Osteocyte (in vitro differentiated cells): ENCODE measurements at places on chromosomes 2 and 18. TPM values are rescaled to one million over a fixed set of nuclear protein-coding genes. Genes with fewer than 3 reads are reported as not detected.

DNA sequence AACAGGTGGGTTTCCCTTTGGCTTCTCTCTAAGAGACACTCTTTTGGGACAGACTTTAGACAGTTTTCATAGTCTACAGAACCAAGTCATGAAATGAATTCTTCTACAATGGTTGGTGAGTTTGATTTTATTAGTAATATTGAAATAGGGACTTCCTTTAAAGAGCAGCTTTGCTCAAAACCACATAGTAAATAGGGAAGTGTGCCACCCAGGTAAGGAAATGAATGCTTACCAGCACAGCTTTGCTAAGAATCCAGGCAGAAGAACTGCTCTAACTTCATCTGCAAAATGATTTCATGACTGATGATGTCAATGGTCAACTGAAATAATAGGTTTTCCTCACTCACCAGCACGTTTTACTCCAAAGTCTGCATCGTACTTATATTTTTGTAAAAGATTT lies 89.2 kb downstream of the NYAP2 start:
- DNase-seq: no peak

- DNase-seq: no peak
Observed at GRCh38 chr2:226125176-226125883, 674.3 kb downstream of the IRS1 start.

GRCh38 chr2:23312996-23313606 lies 71.9 kb upstream of the KLHL29 start:
- no peak for DNase-seq

DNA sequence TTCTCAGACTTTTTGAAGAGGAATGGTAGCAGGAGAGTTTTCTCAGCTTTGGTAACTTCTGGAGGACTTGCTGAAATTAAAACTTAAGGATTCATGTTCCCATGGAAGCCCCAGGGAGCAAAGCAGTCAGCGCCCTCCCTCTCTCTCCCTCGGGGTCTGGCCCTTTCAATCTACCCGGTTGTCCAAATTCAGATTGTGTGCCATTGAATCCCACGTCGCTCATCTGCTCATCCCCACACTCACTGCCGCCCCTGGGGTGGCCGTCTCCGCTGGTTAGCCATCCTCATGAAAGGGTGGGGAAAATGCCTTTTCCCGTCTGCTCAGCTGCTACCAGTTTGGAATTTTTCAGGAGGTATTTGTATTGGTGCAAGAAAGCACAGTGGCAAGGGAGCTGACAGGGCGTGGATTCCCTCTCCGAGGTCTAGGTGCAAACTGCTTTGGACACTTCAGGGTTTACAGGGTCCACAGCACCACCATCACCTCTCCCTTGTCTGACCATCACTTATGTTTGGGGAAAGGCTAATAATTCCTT lies 27.1 kb downstream of the MCFD2 start:
- DNase-seq: no peak

GRCh38 chr2:142190805-142191204 lies 60.0 kb upstream of the LRP1B start:
- DNase-seq: no peak

- no peak for DNase-seq
Observed at GRCh38 chr2:186696290-186696689, 2.4 kb downstream of the FAM171B start.

DNA sequence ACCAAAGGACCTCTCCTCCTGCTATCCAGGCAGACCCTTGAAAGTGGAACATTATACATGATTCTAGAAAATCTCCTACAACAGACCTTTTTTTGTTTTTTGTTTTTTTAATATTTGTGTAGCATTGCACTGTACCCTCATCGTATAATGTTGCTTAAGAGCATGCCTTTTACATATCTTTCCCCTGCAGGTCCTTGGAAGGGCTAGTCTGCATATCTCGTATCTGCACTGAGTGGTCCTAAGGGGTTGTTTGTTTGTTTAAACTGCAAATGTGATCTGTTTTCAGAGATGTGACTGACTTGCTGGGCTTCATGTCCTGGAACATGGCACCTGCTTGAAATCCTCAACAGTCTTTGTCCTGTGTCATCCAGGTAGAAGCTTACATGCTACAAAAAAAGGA lies 204.1 kb downstream of the FAM210A start:
- no peak for DNase-seq

- no peak for DNase-seq
Observed at GRCh38 chr18:69981948-69982347, 34.3 kb upstream of the CD226 start.

DNA sequence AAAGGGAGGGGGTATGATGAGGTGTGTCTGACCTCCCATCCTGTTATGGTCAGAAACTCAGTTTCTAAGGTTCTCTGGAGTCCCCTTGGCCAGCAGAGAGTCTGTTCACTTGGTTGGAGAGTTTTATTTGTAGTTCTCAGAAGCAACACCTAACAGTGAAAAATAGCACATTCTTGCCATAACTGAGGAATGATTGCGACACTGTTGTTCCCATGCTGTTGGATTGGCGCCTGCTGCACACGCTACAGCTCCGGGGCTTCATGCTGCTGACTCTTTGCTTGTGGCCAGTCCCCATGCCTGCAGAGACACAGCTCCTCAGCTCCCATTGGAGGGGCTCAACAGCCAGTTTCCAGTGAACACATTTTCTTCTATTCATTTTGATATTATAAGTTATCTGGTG lies 42.1 kb downstream of the TPGS2 start:
- no peak for DNase-seq

DNA sequence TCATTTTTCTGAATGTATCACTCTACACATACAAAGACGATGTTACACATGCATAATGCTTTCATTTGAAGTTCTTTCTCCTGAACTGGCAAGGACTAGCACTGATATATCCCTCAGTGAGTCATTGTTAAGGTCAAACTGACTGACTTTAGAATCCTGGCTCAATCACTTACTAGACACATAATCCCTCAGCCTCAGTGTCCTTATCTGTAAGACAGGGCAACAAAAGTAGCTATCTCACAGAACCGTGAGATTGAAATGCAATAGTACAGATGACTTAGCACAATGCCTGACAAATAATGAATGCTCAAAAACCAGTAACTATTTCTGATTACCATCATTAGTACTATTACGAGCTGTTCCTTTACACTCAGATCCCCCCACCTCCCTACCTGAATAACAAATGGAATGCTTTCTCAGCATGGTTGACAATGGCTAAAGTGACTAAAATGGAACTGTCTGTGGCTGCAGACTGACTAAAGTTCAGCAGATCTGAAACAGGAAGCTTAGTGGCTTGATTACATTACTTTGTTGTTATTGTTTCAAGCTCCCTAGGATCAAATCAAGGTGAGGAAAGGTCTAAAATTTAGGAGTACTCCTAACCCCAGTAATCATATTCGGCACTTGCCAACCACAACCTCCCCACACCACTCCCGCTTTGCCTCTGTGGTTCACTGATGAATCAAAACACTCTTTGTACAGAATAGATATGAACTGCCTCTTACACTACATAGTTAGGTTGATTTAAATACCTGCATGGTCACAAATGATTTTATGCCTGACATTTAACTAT lies 35.8 kb upstream of the CACNB4 start:
- no peak for DNase-seq

DNA sequence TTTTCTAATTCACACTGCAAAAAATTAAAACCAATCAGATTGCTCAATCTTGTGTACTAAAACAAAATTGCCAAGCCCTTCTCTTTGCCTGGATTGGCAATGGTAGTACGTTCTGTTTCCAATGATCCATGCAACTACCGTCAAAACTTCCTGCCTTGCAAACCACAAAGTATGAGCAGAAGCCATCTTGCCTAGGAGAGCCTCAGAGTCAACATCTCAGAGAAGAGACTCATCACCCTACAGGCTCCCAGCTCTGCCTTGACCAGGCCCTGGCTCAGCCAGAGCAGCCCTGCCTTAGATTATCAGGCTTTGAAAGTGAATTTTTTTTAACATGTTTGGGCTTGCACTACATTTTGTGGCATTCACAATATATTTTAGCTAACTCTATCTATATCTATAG lies 574.1 kb downstream of the SATB2 start:
- no peak for DNase-seq

GRCh38 chr2:81644189-81644588 lies 1339.6 kb upstream of the LRRTM1 start:
- no peak for DNase-seq

DNA sequence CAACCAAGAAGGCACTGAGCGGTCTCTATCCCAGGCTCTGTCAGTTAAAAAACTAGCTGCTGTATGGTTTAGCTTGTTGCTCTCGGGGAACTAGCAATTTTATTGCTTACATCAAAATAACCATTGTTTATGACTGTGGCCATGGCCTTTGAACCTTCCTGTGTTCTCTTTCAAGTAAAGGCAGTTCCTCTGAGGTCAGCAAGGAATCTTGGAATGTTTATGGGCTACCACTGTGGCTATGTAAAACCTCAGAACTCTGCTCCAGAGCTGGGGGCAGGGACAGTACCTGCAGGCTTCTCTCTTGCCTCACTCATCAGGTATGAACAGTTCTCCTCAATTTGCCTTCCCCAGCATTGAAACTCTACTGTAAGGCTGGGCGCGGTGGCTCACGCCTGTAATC lies 416.0 kb upstream of the NETO1 start:
- no peak for DNase-seq

- DNase-seq: no peak
Observed at GRCh38 chr2:15732341-15733077, 140.8 kb downstream of the DDX1 start.

DNA sequence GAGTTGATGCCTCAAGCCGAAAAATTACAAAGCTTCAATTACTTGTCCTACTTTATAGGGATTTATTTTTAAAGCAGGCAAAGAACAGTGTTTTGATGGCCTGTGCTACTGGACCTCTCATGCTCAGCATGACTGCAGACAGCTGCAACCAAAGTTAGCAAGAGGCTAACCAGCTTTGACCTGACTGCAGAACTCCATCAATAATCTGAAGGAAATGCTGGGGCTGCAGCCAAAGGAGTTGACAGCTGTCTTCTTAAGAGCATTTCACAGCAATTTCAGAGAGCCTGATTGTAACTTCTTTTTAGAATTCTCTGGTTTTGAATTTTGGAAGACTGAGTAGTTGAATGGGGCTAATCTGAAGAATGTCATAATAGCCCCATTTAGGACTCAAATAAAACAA lies 46.5 kb upstream of the SESTD1 start:
- DNase-seq: no peak

GRCh38 chr2:102258386-102259074 lies 52.8 kb upstream of the IL1RL1 start:
- DNase-seq: no peak

GRCh38 chr2:84874381-84875212 lies 6.3 kb downstream of the TRABD2A start:
- no peak for DNase-seq

- no peak for DNase-seq
Observed at GRCh38 chr2:223945755-223946154, 620 bp upstream of the WDFY1 start.

DNA sequence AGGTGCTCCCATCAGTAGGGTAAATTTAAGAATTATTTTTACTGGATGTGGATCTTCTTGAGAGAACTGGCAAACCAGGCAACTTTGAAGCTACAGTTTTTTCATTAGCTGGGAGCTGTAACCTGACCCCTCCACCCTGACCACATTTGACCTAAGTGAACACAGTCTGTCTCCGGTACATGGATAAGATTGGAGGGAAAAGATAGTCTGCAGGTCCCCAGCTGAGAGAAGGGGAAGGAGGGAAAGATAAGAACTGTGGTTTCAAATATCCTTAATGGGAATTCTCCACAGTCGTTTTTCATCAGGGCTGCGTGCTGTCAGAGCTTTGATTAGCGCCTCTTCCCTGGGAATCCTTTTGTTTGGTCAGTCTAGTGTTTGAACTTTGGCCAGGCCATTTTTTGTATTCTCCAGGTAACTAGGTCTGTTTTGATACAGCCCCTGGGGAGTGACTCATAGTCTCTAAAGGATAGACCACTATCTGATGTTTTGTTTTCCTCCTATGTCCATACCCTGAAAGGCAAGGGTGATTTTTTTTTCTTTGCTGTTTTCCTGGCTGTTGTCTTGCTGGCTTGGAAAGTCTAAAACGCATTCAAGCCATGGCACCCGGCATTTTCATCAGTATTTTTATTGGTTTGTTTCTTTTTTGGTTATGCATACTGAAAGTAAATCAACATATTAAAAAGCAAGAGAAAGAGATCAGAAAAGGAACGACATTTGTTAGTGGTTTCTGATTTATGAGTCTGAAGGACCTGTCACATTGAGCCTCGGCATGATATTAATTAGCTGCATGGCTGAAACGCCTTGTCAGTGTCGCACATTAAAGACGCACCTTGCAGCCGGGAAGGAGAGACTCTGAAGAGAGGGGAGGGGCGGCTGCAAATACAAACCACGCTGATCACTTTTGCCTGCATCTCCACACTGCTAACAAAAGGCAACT lies 183.4 kb upstream of the FN1 start:
- no peak for DNase-seq

- DNase-seq: no peak
Observed at GRCh38 chr18:73895701-73896100, 251.9 kb downstream of the FBXO15 start.

GRCh38 chr2:150036622-150037021 lies 449.0 kb upstream of the MMADHC start:
- DNase-seq: no peak

DNA sequence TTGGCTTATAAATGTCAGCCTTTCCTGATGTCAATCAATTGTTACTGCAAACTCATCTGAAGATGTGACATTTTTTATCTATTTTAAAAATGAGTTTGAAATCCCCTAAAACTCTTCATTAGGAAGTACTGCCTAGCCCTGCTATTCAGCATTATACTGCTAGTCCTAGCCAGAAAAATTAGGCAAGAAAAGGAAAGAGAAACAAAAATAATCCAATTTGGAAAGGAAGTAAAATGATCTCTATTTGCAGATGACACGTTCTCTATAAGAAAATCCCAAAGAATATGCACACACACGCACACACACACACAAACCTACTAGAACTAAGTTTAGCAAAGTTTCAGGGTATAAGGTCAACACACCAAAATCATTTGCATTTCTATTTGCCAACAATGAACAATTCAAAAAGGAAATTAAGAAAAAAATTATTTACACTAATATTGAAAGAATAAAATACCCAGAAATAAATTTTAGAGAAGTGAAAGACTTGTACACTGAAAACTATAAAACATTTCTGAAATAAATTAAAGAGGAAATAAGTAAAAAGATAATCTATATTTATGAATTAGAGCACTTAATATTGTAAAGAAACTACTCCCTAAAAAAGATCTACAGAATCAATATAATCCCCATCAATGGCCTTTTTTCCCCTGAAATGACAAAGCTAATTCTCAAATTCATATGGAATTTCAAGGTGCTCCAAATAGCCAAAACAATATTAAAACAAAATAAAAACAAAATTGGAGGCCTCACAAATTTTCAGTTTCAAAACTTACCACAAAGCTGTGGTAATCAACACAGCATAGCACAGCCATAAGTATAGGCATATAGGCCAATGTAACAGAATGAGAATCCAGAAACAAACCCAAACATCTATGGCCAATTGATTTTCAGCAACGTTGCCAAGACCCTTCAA lies 433.7 kb upstream of the TRIB2 start:
- DNase-seq: no peak

GRCh38 chr18:49028801-49029506 lies 78.2 kb upstream of the SMAD7 start:
- peak; percentile 70 for DNase-seq

- DNase-seq: no peak
Observed at GRCh38 chr2:95376311-95377215, 25.9 kb upstream of the FAHD2A start.

The PLCL1 gene
- total RNA-seq: 1.2 and 1.3 TPM in 2 replicates

The RNF144A gene
- 9.0 and 9.6 TPM in 2 replicates for total RNA-seq

The LIMS3 gene
- total RNA-seq: 3.1 and 4.2 TPM in 2 replicates

The NTSR2 gene
- not detected in 2 replicates for total RNA-seq

The LAMA3 gene
- total RNA-seq: not detected in 2 replicates

The LOXHD1 gene
- not detected in 2 replicates for total RNA-seq

The SH2D6 gene
- 0.51 and 1.6 TPM in 2 replicates for total RNA-seq

The C1D gene
- 19.3 and 21.1 TPM in 2 replicates for total RNA-seq

The SCN2A gene
- 0.24 and 0.73 TPM in 2 replicates for total RNA-seq

The AOX1 gene
- 0.97 and 1.7 TPM in 2 replicates for total RNA-seq
